ENCODE measurements at places on chromosomes 2 and 18. TPM values are rescaled to one million over a fixed set of nuclear protein-coding genes. Genes with fewer than 3 reads are reported as not detected.

- DNase-seq: no peak
Observed at GRCh38 chr2:127485694-127486071, 40.6 kb downstream of the IWS1 start.

DNA sequence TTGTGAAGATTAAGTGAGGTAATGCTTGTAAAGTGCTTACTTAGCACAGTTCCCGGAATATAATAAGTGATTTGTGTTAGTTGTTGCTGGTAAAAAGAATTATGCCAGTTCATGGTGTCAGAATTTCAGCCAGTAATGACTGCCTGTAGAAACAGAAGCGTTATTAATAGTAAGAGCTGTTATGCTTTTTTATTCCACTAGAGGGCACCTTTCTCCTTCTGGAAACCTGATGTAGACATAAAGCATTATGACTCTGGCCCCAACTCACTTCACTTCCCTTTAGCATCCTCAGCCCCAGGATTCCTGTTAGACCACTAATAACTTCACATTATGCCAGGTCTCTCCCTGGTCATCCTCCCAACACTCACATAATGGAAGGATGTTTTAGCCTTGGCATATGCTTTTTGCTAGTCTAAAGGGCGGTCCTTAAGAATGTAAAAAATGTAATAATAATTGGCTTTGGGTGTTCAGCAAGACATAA is 34.9 kb downstream of the C18orf54 start:
- peak; percentile 84 for DNase-seq

DNA sequence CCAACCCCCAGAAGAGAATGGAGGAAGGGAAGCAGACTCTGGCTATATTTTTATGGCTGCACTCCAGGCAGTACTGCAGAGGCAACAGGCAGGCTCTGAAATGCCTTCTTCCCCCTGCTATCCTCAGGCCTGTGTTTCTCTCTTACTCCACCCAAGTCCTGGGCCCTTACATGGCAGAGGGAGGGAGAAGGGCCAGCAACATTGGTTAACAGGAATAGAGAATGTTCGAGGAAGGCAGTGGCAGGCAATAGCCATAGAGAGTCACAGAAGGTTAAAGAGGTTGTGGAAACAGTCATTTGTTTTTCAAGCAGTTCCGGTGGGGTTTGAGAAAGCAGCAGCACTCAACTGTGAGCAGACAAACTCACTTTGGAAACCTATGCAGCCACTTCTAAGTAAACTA is 15.1 kb upstream of the DARS1 start:
- peak; percentile 34 for DNase-seq

- peak; percentile 7 for DNase-seq
Observed at GRCh38 chr2:38474021-38474456, 97.0 kb upstream of the ATL2 start.

Gene MCEE
- total RNA-seq: 9.7 TPM

- no peak for DNase-seq
Observed at GRCh38 chr18:32621034-32621433, 150.4 kb upstream of the GAREM1 start.

DNA sequence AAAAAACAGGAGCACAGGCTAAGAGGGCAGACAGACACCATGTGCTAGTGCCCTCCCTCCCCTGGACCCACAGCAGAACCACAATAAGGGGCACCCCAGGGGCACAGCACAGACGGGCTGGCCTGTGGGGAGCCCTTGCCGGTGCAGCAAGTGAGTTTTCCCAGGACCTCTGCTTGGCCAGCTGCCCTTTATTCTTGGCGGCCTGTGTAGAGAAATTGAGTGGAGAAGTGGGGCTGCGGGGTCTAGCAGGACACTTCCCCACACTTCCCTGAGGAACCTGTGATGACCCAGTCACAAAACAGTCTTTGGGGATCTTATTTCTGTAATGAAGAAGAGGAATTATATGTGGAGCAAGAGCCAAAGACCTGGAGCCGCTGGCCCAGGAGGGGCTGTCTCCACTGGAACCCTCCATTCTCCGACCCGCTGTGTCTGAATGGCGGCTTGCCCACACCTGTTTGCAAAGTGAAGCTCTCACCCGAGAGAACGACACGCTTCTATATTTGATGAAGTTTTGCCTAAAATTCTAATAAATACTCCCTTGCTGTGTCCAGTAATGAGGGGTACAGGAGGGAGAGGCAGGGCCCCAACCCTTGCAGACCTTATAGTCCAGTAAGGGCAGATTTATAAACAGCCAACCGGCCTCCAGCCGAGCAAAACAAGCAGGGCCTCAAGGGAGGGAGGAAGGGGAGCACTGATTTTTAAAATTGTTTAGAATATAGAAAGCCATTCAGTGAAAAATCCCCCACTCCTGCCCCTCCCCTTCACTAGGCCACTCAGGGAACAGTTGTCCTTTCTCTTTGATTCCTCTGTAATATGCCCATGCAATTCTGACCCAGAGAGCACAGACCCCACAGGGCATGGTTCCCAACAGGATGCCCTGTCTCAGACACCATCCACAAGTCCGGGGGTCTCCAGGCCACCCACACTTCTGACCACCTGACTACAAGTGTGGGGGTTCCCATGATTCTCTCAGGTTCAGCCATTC is 44.7 kb upstream of the SNED1 start:
- no peak for DNase-seq
